ENCODE measurements at places on chromosomes 1 and 21. TPM values are rescaled to one million over a fixed set of nuclear protein-coding genes. Genes with fewer than 3 reads are reported as not detected.

Gene BNIPL
- 0.29 TPM for total RNA-seq

Gene NPL
- total RNA-seq = 3.3 TPM

Gene MORN1
- total RNA-seq = 11.7 TPM

Gene F13B
- total RNA-seq = not detected

Gene PRAMEF27
- not detected for total RNA-seq

Gene ANXA9
- not detected for total RNA-seq

Gene KCNK1
- 5.7 TPM for total RNA-seq

Gene KRTAP20-2
- not detected for total RNA-seq

Gene SERTAD4
- 2.9 TPM for total RNA-seq

Gene OR2L5
- total RNA-seq = not detected

Gene ZSWIM5
- 1.1 TPM for total RNA-seq

Gene MROH7
- not detected for total RNA-seq

Gene FAM177B
- not detected for total RNA-seq

Gene ITPKB
- total RNA-seq = 10.9 TPM

Gene SH2D5
- 5.9 TPM for total RNA-seq

Gene OR2G6
- total RNA-seq = not detected

Gene RGSL1
- total RNA-seq = not detected

Gene SLC22A15
- 10.3 TPM for total RNA-seq

Gene FBLIM1
- 179 TPM for total RNA-seq

Gene TNFAIP8L2
- not detected for total RNA-seq

Gene PLA2G2F
- not detected for total RNA-seq

Gene POLR3GL
- total RNA-seq = 20.5 TPM

Gene PFKL
- total RNA-seq = 130 TPM

Gene OR6N1
- not detected for total RNA-seq

Gene FCRL6
- total RNA-seq = not detected

Gene F5
- total RNA-seq = 0.10 TPM

Gene GCLM
- 27.5 TPM for total RNA-seq

Gene KRTAP26-1
- total RNA-seq = not detected

Gene GJC2
- 1.4 TPM for total RNA-seq

Gene GUCA2A
- not detected for total RNA-seq

Gene KCNJ9
- not detected for total RNA-seq

Gene NBPF6
- not detected for total RNA-seq

Gene OR14A16
- not detected for total RNA-seq

Gene UBXN10
- 0.09 TPM for total RNA-seq

Gene CYP4B1
- not detected for total RNA-seq

Gene B4GALT3
- total RNA-seq = 40.4 TPM

Gene FAM163A
- total RNA-seq = not detected
